Trophoblast cell (in vitro differentiated cells and primary cell): ENCODE measurements at places on chromosomes 3 and 15.

GRCh38 chr3:58536501-58537411 lies at the start of gene ACOX2:
Gene ACOX2, minus strand, starts transcription at chr3:58537190. Its CDS starts 2,084 bp downstream, at chr3:58535106.
- H3K36me3 ChIP-seq, result no peaks in the 10 kb centered on the region
- DNase-seq, result no peak
- no peaks in the 10 kb centered on the region for H3K27me3 ChIP-seq
- H3K27ac ChIP-seq, result no peak within 1 kb of the TSS
- no peak within 1 kb of the TSS for H3K4me3 ChIP-seq
- no peaks in the 10 kb centered on the region for H3K4me1 ChIP-seq

GRCh38 chr15:25879438-25879837 lies 16.3 kb upstream of the ATP10A start:
- H3K4me3 ChIP-seq, result no peak overlapping the region
- no peak overlapping the region for H3K27ac ChIP-seq
- H3K4me1 ChIP-seq, result no peaks in the 10 kb centered on the region
- no peak for DNase-seq
- H3K27me3 ChIP-seq, result no peaks in the 10 kb centered on the region

DNA sequence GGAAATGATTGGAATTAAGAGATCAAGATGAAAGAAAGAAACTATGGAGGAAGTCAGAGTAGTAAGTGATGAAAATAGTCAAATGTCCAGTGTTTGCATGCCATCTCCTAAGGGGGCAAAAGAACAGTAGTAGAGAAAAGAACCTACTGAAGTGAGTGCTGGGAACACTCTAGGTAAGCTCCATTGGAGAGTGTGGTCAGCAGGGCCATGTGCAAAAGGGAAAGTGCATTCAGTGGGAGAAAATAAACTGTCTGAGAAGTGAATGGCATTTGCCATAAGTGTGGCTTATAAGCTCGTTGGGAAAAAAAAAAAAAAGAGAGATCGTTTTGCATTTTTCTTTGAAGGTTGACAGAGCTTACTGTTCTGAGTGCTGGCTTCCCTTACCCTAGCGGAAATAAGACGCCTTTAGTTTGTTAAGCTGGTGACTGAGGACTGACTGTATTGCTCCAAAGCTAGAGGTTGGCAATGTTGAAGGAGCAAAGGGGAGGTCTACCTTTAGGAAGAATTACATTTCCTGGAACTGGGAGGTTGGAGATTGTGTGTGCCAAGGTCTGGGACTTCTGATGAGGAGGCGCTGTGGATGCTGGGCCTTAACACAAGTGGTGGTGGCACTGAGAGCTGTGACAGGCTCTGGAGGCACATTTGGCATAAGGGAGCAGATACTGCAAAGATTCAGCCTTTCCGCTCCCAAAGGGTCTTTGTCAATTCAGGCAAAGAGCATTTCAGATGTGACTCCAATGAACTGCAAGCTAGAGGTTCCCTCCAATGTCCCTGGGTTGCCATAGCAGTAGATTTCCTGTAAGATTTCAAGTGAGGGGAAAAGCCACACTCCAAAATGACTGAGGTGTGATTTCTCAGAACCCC lies 287.8 kb upstream of the SATB1 start:
- H3K27me3 ChIP-seq, result no peaks in the 10 kb centered on the region
- no peak overlapping the region for H3K4me3 ChIP-seq

DNA sequence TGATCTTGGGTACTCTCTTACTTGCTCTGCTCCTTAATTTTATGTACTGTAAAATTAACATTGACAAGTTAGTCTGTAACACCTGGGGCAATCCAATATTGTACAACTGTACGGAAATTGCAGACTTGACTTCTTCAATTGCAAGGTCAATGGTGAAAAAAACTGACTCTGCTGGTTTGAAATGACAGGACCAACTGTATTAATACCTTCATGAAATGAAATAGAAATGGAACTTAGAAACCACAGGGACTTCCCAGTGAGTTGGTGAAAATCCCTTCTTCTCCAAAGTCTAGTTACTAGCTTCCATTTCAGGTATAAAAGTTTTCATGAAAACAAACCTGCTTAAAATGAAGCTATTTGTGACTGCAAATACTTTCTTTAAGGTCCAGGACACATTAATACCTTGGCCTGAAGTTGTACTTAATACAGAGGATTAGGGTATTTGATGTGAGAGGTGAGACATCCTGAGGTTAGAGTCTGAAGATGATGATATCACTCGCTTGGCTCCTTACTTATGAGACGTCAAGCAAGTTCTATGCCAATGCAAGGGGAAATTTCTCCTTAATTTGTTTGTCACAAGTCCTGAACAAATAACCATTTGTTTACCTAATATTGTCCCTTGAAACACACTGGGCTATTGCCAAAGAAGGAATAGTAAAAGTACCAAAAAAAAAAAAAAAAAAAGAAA lies 226.2 kb upstream of the TP63 start:
- H3K27me3 ChIP-seq, result no peaks in the 10 kb centered on the region
- no peaks in the 10 kb centered on the region for H3K36me3 ChIP-seq
- DNase-seq, result no peak
- H3K4me1 ChIP-seq, result no peaks in the 10 kb centered on the region

- peaks cover 6% of the 10 kb centered on the region for H3K4me1 ChIP-seq
- H3K4me3 ChIP-seq, result no peak overlapping the region
- DNase-seq, result no peak
- H3K27me3 ChIP-seq, result no peaks in the 10 kb centered on the region
Measured at GRCh38 chr3:37219266-37219665, 44.9 kb upstream of the LRRFIP2 start.

DNA sequence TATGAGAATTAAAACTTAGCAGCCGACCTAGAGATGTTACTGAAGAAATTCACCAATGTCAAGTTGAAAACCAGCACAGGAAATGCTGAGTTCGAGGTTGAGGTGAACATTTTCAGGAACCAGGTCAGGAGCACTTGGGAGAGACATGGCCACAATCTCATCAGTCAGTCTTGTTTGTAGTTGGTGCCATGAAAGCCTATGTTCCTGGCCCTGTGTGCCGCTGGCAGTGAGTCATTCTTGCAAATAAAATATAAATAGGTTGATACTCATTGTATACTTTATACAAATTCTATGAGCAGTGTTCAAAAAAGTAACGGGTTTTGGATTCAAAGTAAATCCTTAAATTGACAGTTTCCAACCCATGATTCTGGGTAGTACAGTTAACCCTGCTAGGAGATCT lies 1.5 kb upstream of the FSIP1 start:
- no peaks in the 10 kb centered on the region for H3K27me3 ChIP-seq
- DNase-seq, result no peak
- no peaks in the 10 kb centered on the region for H3K36me3 ChIP-seq
- H3K27ac ChIP-seq, result no peak overlapping the region
- no peak overlapping the region for H3K4me3 ChIP-seq

DNA sequence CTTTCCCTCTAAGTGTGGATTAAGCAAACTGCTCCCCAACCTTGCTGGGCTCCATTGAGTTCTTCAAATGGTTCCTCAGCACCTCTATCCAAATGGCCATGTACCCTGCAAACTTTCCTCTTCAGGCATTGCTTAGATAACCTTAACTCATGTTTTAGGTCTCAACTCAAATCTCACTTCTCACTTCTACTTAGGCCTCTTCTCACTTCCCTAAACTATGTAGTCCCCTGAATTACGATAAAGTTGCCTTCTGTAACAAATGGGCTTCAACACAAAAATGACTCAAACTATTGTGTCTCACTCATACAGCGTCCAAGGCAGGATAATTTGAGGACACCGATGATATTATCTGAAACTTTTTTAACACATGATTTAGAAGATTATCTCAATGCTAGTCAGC lies 62.4 kb upstream of the STAC start:
- peaks cover 3% of the 10 kb centered on the region for H3K4me1 ChIP-seq
- H3K4me3 ChIP-seq, result no peak overlapping the region
- no peak for DNase-seq
- H3K27me3 ChIP-seq, result no peaks in the 10 kb centered on the region
- H3K36me3 ChIP-seq, result no peaks in the 10 kb centered on the region

GRCh38 chr15:45287390-45287956 lies 35.4 kb downstream of the SLC28A2 start:
- no peak for DNase-seq
- H3K4me3 ChIP-seq, result no peak overlapping the region
- H3K36me3 ChIP-seq, result no peaks in the 10 kb centered on the region

- no peaks in the 10 kb centered on the region for H3K27me3 ChIP-seq
- peak overlapping the region; percentile 74 for H3K4me3 ChIP-seq
- peaks cover 3% of the 10 kb centered on the region for H3K4me1 ChIP-seq
Measured at GRCh38 chr15:56886932-56887781, 31.3 kb upstream of the TCF12 start.

- DNase-seq, result no peak
- no peak overlapping the region for H3K27ac ChIP-seq
- no peaks in the 10 kb centered on the region for H3K36me3 ChIP-seq
- H3K4me3 ChIP-seq, result no peak overlapping the region
- no peaks in the 10 kb centered on the region for H3K4me1 ChIP-seq
Measured at GRCh38 chr3:127518456-127519081, 72.0 kb downstream of the TPRA1 start.

- no peak overlapping the region for H3K4me3 ChIP-seq
- no peaks in the 10 kb centered on the region for H3K27me3 ChIP-seq
- H3K27ac ChIP-seq, result no peak overlapping the region
- H3K36me3 ChIP-seq, result no peaks in the 10 kb centered on the region
Measured at GRCh38 chr15:66555685-66556084, 10.1 kb downstream of the LCTL start.

DNA sequence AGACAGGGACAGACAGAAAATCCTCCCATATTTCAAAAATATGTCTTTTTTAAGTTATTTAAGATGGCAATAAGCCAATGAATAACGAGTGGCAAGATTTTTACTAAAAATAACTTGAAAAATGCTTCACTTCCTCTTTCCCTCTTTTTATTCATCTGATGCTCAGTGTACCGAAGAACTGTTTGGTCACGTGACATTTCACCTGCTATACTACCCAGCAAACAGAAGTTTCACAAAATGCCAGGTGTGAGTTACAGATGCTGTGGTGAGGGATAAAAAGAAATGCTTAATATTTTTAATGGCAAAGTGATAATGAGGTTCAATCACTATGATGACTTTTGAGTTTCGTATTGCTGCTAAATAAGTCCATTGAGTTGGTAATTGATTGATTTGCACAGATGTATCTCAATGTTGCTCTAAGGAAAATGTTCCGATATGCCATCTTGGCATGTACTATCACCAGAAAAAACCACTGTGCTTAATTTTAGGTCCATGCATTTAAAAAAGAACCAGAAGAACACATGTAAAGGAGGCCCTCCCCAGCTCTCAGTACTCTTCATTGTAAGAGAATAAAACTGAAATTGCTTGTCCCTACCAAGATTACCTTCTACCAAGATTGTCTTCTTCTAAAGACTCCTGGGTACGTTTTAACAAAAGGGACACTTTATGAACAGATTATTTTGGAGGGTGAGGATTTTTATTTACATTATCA lies 26.0 kb upstream of the SEC62 start:
- H3K36me3 ChIP-seq, result no peaks in the 10 kb centered on the region
- no peak overlapping the region for H3K27ac ChIP-seq
- H3K4me3 ChIP-seq, result no peak overlapping the region
- DNase-seq, result no peak

DNA sequence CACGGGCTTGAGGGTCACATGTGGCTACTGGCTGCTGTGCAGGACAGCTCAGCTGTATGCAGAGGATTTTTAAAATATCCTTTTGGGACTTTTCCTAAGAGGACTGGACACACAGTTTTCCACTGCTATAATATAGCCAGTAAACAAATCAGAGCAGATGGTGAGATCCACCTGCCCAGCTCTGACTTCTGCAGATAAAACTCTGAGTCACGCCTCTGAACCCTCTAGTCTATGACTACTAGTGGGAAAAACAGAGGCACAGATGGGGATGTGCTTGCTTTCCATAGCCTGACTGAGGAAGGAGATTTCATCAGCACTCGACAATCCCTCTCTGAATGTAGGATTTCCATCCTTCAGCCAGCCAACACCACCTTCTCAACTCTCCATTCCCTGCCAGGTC lies 45.1 kb downstream of the COLQ start:
- no peak overlapping the region for H3K27ac ChIP-seq
- no peaks in the 10 kb centered on the region for H3K27me3 ChIP-seq
- no peaks in the 10 kb centered on the region for H3K4me1 ChIP-seq
- H3K4me3 ChIP-seq, result no peak overlapping the region
- H3K36me3 ChIP-seq, result no peaks in the 10 kb centered on the region
